8988T (cell line): ENCODE measurements at places on chromosomes 16 and 17.

DNA sequence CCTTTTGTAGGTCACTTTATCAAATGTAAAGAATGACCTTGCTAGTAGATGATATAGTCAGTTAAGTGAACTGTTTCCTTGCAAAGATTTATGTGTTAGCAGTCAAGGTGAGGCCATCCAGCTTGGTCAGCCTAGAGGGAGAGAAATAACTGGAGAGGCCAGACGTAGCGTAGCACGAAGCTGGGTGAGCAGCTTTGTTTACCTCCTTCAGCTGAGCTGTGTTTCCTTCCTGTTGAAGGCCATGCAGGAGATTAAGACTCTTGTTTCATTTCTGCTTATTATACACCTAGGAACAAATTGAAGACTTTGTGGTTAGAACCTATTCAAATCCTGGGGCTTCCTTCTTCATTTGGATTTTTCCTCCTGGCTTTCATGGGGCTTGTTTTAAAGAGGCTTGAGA, 267.1 kb downstream of the PHKB start:
- DNase-seq: no peak

GRCh38 chr17:45022655-45023339, 28.6 kb downstream of the DCAKD start:
- no peak for DNase-seq

DNA sequence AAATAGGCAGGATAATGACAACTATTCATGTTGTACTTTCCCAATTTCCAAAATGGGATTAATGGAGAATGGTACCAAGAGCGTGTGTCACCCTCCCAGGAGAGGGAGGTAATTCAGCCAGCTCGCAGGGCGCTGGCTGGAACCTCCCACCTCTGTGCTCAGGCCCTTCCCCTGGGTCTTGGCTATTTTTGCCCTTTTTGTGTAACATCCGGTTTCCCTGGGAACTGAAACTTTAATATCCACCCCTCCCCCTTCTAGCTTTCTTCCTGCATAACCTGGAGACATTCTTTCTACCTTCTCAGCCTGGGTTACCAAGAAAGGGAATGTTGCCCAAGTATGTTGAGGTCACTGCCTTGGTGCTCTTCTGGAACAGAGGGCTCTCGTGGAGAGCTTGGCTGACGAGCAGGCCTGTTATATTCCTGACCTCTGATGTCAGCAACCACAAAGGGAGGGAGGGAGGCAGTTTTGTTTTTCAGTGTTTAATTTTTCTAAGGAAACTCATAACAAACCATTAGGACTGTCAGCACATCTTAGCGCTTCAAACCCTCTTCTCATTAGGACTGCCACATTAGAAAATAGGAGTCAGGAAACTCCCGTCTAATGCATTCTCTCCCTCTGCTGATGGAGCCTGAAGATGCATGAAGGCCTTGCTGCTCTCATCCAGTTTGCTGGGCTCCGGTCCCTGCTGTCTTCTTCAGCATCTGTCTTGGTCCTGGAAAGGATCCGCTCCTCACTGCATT, 25.6 kb downstream of the ITGB3 start:
- DNase-seq: no peak

GRCh38 chr17:77756846-77757560, 201.5 kb upstream of the TNRC6C start:
- no peak for DNase-seq

DNA sequence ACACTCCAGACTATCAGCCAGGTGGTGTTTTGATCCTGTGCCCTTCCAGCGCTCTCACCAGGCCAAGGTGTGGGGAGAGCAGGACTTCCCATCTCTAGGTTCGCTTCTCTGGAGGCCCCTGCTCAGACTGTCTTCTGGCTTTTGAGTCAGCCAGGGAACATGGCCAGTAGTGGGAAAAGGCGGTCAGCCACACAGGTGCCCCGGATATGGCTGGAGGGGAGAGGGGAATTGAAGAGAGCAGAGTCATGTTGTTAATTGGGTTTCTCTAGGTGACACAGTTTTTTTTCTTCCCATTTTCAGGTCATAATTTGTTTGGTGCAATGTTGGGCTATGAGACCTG, 1.5 kb downstream of the MINK1 start:
- DNase-seq: no peak

GRCh38 chr16:15489016-15489415, 54.6 kb downstream of the BMERB1 start:
- no peak for DNase-seq

DNA sequence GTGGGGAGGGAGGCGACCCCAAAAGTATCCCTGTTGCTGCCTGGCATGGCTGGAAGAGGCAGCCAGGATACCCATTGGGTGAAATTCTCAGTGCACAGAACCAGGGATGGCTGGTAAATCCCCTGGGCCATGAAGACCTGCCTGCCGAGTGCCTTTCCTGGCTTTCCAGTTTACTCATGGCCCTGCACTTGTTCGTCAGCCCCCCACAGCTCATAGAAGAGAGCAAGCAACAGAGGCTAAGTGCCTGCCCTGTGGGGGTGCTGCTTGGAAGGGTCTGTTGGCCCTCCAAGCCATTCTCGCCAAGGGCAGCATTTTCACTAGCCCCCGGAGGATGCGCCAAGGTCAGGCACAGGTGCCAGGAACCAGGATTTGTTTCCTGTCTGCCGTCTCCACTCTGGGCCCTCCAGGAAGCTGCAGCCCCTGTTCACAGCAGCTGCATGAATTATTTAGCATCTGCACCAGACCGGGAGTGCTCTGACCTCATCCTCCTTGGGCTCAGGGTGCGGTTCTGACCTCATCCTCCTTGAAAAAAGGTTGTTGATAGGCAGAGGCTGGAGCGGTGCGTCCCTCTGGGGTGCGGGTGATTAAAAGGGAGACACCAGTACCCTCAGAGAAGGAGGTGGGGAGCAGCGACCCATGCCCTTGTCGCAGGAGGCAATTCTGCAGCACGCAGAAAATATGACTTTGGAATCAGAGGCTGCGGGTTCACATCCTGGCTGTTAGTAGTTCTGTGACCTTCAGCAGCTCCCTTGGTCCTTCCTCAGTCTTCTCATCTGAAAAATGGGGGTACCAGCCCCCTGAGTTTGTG, 14.2 kb upstream of the CD300A start:
- no peak for DNase-seq

DNA sequence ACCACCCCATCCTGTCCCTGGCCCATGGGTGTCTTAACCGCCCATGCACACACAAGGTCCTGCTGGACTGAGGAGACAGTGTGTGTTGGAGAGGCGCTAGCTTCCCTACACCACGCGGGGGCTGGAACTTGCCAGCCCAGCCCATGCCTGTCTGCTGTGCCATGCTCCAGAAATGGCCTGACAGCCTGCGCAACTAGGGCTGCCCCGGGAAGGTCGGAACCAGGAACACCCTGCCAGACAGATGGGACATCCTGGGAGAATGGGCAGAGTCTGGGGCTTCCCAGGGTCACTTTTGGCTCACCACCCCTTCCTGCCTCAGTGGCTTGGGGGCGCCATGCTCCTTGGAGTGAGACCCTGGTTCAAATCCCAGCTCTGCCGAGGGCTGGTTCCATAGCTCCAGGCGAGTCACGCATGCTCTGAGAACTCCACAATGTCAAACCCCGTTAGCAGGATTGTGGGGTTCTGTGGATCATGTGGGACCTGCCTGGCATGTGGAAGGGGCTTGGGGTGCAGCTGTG, 36.2 kb downstream of the SREBF1 start:
- no peak for DNase-seq

DNA sequence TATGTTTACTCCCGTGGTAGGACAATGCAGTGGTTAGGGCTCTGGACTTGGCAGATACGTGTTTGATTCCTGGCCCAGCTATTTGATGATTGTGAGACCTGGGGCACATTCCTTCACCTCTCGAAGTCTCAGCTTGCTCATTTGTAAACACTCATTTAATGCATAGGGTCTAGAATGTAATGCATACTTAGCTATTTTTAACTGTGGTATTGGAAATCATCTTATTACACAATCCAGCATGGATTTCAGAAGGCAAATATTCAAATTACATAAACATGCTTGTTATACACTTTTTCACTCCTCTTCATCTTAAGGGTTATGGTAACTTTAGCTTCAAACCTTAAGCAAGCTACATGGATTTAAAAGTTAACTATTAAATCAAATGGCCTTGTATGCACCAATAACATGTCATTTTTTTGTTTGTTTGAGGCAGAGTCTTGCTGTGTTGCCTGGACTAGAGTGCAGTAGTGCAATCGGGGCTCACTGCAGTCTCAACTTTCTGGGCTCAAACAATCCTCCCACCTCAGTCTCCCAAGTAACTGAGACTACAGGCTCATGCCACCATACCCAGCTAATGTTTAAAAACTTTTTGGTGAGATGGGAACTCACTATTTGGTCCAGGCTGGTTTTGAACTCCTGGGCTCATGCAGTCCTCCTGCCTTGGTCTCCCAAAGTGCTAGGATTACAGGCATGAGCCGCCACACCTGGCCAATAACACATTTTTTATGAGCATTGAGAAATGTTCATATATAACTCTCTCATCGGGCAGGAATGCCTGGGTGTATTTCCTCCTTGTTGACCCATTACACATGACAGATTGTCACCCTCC, 52.5 kb downstream of the VAT1L start:
- DNase-seq: no peak

DNA sequence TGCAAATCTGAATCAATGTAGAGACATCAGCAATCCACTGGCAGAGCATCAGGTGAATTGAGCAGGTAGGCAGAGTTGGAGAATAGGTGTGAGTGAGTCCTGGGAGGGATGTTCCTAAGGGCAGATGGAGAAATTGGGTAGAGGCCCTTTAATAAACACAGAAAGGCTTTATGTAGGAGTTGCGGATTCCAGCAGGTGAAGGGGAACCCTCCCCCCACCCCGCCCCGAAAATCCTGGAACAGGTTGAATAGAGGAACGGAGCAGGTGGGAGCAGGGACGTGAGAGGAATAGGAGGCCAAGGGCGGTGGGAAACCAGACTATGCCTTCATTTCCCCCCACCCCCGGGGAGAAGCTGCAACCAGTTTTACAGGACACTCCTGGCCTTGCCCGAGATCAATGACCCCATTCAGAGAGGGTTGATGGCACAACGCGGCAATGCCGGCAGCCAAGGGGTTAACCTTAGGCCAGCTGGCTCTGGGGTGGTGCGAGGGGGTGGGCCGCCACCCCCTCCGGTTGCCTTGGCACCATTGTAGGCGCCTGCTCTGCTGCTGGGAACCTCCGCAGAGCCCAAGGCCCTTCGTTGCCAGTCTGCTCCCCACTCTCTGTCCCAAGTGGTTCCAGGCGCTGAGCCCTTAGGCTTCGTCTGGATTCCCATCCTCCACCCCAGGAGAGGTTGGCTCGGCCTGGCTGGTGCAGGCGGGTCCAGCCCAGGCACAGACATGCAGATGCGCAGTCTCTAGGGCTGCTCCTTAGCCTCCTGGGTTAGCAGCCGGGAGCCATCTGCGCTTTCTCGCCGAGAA, 814 bp upstream of the RUNDC3A start:
- no peak for DNase-seq

DNA sequence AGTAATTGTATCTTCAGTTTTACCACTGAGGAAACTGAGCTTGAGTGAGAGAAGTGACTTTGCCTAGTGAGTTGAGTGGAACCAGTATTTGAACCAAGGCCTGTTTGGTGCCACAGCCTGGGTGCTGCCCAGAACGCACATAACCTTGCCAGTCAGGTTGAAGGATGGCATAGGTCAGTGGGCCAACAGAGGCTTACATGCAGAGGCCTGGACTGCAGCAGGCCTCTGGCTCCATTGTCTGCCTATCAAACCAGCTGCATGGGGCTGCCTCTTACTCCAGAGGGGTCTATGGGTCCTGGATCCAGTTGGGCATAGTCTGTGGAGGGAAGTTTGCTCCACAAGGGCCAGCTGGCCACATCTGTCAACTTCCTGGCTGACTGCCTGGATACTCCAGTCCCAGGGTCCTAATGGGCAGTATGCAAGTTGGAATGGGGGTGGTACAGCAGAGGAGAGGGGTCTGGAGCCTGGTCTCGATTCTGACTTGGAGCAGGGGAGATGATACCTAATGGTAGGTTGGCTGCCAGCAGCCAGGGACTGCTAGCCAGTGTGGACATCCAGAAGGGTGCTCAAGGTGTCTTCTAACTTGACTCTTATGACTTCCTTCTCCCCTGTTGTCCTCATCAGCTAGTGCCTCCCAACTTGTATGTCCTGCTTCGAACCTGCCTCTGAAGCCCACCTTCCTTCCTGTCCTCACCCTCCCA, 11.1 kb upstream of the RNF112 start:
- no peak for DNase-seq

- DNase-seq: no peak
These were observed 45.4 kb upstream of the ACSF3 start for GRCh38 chr16:89048090-89048725.

DNA sequence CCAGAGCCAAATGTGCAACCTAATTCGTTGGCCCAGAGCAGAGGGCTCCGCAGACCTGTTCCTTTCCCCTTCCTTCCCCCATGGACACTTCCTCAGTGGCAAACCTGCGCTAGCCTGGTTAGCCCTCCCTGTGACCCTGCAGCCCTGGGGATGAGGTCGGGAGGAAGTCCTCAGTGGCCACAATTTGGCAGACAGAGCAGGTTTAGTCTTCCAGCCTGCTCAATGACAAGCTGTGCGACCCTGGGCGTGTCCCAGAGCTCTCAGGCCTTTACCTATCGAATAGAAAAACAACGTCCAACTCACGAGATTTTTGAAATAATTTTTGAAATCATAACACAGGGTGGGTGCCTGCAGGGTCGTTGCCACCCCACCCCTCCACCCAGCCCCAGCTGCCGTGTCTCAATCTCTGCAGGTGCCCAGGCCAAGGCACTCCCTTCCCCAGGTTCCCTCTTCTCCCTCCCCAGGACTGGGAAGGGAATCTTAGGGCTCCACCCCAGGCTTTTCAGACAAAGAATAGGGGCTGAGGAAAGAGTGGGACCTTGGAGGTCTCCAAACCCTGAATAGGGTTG, 1.4 kb downstream of the HBM start:
- DNase-seq: no peak

DNA sequence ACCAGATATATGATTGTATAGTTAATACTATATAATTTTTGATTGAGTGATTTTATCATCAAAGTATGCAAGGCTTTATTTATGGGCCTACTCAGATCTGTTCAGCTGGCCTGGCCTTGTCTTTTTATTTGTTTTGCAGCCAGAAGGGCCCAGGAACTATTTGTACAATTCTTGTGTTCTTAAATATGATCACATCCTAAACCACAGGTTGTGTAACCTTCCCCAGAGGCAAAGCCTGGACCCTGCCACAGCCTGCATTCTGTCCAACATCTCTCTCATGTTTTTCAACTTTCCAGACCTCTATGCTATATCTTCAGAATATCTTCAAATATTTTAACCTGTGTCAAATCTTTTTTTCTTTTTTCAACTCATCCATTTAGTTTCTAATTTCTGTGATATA, 410.4 kb upstream of the MON1B start:
- no peak for DNase-seq

- DNase-seq: no peak
These were observed 22.9 kb upstream of the PECAM1 start for GRCh38 chr17:64413513-64413912.

GRCh38 chr17:64335486-64335885, 55.2 kb downstream of the PECAM1 start:
- no peak for DNase-seq

DNA sequence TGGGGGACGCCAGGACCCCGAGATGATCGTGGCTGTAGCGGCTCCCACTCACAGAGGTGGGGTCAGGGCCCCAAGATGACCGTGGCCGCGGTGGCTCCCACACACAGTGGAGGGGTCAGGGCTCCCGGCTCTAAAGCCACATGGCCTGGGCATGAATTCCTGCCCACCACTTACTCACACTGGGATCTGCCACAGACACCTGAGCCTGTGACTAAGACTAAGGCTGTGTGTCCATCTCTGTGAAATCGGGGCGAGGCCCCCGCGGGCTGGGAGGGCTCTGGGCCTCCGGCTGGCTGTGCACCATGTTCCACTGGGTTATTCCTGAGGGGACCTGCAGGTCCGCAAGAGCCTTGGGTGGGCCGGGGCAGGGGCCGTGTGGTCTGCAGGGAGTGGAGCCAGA, 18.5 kb downstream of the ZFPM1 start:
- DNase-seq: no peak
